Diencephalon (tissue), 1 donor: ENCODE measurements at places on chromosomes 6 and 20. TPM values are rescaled to one million over a fixed set of nuclear protein-coding genes. Genes with fewer than 3 reads are reported as not detected.

Gene NNAT
- total RNA-seq: 576 TPM

Gene OLIG3
- 0.23 TPM for total RNA-seq

Gene INSM1
- total RNA-seq: 8.8 TPM

Gene PERP
- 1.2 TPM for total RNA-seq

Gene BHLHE23
- total RNA-seq: not detected

Gene FERMT1
- 3.0 TPM for total RNA-seq

Gene ADGRF1
- under 0.01 TPM for total RNA-seq

Gene ARG1
- 0.69 TPM for total RNA-seq

Gene ENPP5
- 13.6 TPM for total RNA-seq

Gene LY6G6D
- total RNA-seq: not detected

Gene KCNQ2
- total RNA-seq: 188 TPM

Gene EYS
- 1.4 TPM for total RNA-seq
